ENCODE measurements at places on chromosomes 1 and 21.

DNA sequence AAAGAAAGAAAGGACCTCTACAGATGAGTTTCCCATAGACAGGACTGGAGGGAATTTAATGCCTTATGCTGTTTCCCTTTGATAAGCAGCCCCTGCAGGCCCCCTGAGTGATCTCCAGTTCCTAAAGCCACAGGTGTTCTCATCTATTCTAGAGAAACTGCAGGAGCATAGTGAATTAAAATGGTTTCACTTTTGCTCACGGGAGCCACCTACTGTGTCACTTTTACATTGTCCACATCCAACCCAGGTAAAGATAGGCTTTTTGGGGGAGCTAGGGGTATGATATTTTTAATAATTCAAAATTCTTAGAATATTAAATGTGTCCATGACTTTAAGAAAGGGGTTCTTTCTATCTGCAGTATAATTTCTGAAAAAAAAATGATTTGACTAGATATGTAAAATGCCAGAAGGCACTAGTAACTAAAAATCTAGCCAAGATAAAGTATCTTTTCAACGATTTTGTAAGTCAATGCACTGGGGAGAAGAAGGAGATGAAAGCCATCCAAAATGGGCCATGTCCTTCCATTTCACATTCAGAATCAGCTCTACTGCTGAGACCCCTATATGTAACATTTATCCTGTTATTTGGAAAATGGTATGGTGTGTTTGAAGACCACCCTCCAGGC lies 267.3 kb upstream of the DUSP10 start:
- peak; percentile 26 for DNase-seq

DNA sequence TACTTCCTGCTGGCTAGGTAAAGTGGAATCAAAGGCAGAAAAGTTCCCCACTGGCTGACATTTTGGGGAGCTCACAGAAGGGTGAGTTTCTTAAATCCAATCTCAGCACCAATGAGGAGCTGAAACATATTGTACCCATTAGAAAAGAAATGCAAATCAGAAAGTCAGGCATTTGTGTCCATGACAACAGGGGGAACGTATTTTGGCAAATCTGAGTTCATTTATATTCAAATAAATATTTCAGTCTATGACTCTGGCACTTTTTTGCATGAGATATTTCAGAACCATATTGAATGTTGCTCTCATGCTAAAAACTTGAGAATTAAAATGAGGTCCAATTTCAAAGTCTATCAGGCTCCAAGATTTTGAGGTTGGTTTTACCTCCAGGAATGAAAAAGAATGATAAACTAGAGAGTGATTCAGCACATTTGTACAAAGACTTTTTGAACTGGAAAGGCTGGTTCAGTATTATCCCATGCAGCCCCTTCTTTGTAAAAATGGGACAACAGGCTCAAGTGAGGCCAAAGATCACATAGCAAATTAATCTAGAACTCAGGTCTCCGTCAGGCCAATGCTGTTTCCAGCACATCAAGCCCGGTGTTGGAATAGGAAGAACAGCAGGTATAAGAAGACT lies 202.2 kb downstream of the RRAGC start:
- DNase-seq: no peak

- DNase-seq: no peak
Measured at GRCh38 chr1:232011961-232012360, 385.4 kb downstream of the DISC1 start.

GRCh38 chr1:50346621-50347020 lies 76.6 kb downstream of the DMRTA2 start:
- no peak for DNase-seq

DNA sequence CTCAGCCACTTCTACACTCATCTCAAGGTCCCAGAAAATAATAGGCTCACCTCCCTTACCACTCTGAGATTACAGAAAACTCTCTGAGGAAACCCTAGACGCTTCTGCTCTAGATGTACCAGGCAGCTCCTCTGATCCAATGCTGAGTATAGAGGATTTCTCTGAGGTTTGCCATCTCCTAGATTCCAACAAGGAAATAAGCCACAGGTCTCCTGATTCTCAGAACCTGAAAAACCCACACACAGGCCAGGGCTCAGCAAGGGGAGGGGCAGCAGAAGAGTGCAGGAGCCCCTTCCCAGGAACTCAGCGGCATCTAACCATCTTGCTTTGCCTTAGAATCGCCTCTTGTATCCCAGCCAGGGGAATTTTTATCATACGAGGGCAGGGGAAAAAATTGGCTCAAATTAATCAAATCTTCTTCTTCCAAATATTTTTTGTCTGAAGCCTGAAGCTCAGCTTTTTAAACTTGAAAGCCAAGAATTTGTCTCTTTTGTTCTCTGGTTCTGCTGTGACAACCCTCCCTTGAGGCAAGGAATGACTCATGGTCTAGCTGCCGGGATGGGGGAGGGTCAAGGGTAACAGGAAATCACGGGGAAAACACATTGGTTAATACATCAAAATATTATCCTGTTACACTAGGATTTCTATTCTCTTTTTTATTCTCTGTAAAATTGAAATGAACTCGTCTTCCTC lies 30.8 kb downstream of the GORAB start:
- no peak for DNase-seq

DNA sequence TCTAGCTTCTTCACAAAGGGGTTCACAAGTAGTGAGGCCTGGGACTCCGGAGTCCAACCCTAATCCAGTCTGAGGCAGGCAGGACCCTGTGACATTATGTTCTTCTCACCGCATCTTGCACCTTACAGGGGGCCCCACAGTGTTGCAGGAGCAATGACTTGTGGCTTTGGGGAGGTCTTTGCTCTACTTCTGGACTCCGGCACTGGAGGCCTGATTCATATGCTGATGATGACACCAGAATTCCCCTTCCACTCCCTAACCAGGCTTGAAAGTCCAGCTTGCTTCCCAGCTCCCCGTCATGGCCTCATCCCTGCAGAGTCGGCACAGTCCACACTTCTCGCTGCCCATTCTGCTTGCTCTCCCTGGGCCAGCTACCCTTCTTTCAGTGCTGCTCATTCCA lies 96.3 kb upstream of the SLC44A3 start:
- no peak for DNase-seq

DNA sequence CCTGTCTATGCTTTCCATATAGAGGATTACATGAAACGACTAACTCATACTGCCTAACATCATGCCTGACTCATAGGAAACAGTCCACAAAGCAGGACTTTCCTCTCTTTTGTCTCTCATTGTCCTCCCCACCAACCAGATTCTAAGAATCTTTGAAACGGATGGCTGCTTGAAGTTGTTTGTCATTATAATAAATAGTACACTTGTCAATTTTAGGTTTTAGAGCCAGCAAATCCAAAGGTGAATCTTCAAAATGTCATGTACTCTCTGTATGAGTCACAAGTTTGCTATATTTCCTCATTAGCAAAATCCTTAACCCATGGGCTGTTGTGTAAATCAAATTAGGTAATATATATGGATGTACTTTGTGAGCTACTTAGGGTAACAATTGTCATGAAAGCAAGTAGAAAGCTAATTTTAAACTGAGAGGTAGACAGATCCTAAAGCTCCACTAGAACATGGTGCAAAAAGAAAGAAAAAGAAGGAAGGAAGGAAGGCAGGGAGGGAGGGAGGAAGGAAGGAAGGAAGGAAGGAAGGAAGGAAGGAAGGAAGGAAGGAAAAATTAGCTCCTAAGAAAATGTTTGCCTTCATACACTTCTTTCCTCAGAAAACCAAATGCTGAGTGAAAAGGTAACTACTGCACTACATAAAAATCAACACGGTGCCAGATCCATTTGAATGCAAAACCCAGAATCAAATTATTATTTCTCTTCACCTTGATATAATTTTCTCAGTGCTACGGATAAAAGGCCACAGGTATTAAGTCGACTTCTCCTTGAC lies 129.5 kb upstream of the PRMT6 start:
- DNase-seq: no peak

DNA sequence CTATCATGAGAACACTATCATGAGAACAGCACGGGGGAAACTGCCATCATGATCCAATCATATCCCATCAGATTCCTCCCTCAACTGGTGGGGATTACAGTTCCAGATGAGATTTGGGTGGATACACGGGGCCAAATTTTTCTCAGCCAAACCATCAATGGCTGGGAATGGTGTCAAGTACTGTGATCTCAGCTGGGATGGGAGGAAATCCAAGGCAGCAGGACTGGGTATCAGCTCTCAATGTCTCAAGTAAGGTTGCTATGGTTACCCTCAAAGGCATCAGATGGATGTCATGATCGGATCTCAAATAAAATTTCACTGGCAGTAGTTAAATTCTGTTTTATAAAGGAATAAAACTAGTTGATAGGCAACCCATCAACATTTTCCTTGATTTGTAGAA lies 399.0 kb downstream of the KCNT2 start:
- DNase-seq: no peak

DNA sequence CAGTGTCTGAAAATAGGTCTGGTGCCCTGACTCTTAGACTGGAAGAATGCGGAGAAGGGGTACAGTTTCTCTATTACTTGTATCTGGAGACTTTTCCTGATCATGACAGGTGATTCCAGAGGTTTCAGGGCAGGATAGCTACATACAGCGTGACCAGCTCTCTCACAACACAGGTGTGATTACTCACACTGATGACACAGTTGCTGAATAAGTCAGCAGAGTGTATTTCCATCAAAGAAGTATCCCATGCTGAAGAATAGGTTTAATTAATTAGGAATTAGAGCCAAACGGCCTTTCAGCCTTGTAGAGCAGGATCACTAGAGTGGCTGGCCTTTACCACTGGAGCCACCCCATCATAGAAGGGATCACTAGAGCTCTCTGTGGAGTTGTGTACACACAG lies 298.6 kb downstream of the LMX1A start:
- DNase-seq: no peak

GRCh38 chr21:46551636-46552241 lies 53.1 kb downstream of the S100B start:
- DNase-seq: no peak
